ENCODE measurements at places on chromosomes 4 and X. TPM values are rescaled to one million over a fixed set of nuclear protein-coding genes. Genes with fewer than 3 reads are reported as not detected.

Gene NEUROG2
- not detected for total RNA-seq

Gene SOD3
- total RNA-seq: 62.4 TPM

Gene DMD
- total RNA-seq: 135 TPM

Gene MXRA5
- total RNA-seq: 1.3 TPM

Gene MAGEA11
- total RNA-seq: not detected

Gene ITM2A
- total RNA-seq: 70.9 TPM

GRCh38 chrX:24005867-24006266 lies 21.1 kb downstream of the KLHL15 start:
- no peak for DNase-seq

DNA sequence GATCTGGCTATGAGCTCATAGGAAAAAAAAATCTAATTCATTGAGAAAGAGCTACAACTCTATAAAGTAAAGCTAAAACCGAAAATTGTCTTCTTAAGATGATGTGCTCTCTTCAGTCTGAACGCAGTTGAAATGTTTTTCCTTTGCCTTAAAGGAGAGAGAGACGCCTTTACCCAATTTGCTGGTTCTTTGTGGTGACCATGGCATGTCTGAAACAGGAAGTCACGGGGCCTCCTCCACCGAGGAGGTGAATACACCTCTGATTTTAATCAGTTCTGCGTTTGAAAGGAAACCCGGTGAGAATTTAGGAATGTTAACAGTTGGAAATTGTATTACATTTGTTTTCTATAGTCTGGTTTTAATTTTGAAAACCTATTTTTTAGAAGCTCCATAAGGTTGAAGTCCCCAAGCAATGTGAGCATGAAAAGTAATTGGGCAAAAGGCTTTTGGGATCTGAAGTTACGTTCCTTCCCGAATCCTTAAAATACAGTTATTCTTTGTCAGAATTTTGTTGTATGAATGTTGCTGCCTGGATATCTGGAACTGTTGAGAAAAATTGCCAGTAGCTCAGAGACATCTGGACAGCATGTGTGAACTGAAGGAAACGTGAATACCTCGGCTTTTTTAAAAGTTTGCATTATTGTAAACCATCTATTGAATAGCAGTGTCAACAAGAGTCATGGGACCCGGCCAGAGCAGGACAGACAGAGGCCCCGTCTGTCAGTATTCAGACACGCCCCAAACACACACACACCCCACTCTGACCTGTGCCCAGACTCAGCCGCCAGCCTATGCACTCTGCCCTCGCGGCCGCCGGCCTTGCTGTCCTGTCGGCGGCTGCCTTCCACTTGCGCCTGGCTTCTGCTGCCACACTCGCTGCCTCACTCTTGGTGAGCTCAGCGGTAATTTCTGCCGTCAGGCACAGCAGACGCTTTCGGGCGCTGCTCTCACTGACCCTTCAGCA lies 9.9 kb downstream of the PIGG start:
- DNase-seq: no peak

DNA sequence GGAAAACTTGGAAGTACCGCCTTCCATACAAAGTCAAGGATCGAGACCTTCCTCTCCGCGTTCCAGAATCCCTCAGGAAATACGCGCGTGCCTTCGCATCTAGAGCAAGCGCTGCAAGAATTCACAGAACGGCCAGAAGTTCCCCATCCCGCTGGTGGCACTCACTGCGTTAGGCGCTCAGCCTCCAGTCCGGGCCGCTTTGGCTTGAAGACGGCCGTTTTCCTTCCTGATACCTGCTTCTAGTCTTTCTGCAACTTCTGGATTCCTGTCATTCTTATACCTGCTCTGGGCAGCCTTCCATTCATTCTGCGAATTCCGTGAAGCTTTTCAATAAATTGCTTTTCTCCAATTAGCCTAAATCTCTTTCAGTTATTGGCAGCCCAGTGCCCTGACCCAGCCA lies 896.4 kb downstream of the TRIML1 start:
- DNase-seq: no peak

DNA sequence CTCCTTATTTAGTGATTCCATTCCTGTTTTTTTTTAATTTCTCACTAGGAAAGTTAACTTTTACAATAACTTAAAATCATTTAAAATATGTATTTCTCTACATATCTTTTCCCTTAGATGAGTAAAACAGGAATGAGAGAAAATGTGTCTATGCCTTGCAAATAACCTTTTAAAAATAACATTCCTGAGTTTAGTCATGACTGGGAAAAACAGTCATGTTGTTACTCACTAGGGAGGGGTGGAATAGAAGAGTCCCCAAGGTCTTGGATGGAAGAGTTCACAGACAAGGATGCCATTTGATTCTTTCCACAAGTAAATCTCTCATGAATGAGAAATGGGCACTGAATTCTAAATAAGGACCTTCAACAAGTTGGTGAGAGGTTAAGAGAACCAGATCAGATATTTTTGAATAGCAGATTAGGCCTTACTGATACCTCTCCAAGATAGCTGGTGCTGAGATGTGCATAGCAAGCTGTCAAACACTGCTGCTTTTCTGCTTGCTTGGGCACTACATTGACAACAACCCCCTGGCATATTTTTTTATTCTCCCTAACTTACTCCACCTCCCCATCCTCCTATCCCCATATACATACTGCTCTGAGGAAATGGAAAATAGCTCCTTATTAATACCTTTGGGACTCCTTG lies 25.1 kb downstream of the UGDH start:
- DNase-seq: no peak

DNA sequence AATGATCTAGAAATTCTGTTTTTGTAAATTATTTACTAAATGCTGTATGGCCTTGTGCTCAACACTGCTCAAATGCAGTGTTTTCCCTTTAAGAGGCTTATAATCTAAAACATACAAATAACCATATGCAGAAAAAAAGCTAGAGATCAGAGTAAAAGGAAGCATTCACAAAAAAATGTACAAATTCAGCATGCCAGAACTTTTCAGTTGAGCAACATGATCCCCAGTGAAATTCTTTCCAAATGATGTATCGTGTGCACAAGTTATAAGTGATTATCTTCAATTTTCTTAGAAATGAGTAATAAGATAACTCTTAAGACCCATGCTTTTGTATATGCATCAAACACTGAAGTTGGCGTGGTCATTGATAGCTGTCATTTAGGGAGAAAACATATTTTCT lies 5.0 kb downstream of the GPC3 start:
- DNase-seq: no peak

GRCh38 chrX:9746148-9746888 lies 19.3 kb downstream of the GPR143 start:
- DNase-seq: no peak
